ENCODE measurements at places on chromosomes 1 and 21. TPM values are rescaled to one million over a fixed set of nuclear protein-coding genes. Genes with fewer than 3 reads are reported as not detected.

The SPRR1B gene
- polyA plus RNA-seq = 503 TPM

The SPRR5 gene
- polyA plus RNA-seq = 0.35 TPM

The ANGPTL1 gene
- polyA plus RNA-seq = not detected

The RIPPLY3 gene
- 0.05 TPM for polyA plus RNA-seq

The ZFP69B gene
- 1.9 TPM for polyA plus RNA-seq

The SNRPE gene
- polyA plus RNA-seq = 108 TPM

The WDR47 gene
- 54.7 TPM for polyA plus RNA-seq

The SAMD11 gene
- polyA plus RNA-seq = 0.03 TPM

The FAM72C gene
- polyA plus RNA-seq = 1.4 TPM

The TTC13 gene
- 4.0 TPM for polyA plus RNA-seq

The ARHGEF16 gene
- 6.2 TPM for polyA plus RNA-seq

The SPRR2F gene
- not detected for polyA plus RNA-seq

The CR2 gene
- polyA plus RNA-seq = not detected

The MYOM3 gene
- polyA plus RNA-seq = 0.49 TPM

- H3K4me1 ChIP-seq = peaks cover 16% of the 10 kb centered on the region
- no peaks in the 10 kb centered on the region for H3K27me3 ChIP-seq
- no peak overlapping the region for H3K4me3 ChIP-seq
- no peak overlapping the region for H3K27ac ChIP-seq
- no peak for DNase-seq
- H3K36me3 ChIP-seq = no peaks in the 10 kb centered on the region
Observed at GRCh38 chr1:76830373-76830772, 36.9 kb upstream of the ST6GALNAC5 start.

- H3K27ac ChIP-seq = no peak overlapping the region
- no peaks in the 10 kb centered on the region for H3K36me3 ChIP-seq
- H3K27me3 ChIP-seq = no peaks in the 10 kb centered on the region
Observed at GRCh38 chr21:39377444-39378050, 28.7 kb upstream of the HMGN1 start.

DNA sequence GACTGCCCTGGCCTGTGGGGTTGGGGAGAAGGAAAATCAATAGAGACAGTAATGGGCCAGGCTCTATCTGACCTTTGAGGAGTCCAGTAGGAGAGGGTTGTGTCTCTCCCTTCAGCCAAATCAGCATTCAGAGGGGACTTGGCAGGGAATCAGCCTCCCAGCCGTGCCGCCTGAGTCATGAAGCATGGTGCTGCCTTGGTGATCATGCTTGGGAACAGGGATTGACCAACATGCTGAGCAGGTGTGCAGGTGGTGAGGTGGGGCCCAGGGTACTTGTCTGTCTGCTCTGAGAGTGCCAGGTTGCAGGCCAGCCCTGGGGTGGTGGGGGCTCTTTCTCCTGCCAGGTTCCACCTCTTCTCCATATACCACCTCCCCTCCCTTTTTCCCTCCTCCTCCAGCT lies 58.9 kb upstream of the TLR5 start:
- no peak overlapping the region for H3K27ac ChIP-seq
- DNase-seq = no peak
- peaks cover 5% of the 10 kb centered on the region for H3K4me1 ChIP-seq
- peaks cover 5% of the 10 kb centered on the region for H3K27me3 ChIP-seq
- no peaks in the 10 kb centered on the region for H3K36me3 ChIP-seq

DNA sequence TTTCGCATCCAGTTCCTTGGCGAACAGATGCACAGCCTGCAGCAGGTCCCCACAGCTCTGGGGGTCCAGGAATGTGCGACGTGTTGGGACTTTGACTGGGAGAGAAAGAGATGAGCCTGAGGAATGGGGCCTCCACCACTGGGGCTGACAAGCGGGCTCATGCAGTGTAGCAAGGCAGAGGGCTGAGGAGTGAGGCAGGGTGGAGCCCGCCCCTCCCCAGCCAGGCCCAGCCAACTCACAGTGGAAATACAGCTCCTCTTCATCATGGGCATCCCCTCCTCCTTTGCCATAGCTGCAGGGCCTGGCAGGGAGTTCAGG lies 30.7 kb downstream of the CDCA8 start:
- H3K4me1 ChIP-seq = peaks cover 12% of the 10 kb centered on the region
- no peak for DNase-seq
- H3K27ac ChIP-seq = no peak overlapping the region
- H3K36me3 ChIP-seq = no peaks in the 10 kb centered on the region

- H3K4me1 ChIP-seq = no peaks in the 10 kb centered on the region
- no peak for DNase-seq
- H3K4me3 ChIP-seq = no peak overlapping the region
- no peaks in the 10 kb centered on the region for H3K36me3 ChIP-seq
- no peak overlapping the region for H3K27ac ChIP-seq
Observed at GRCh38 chr1:63747445-63747844, 26.4 kb upstream of the ROR1 start.

- no peak overlapping the region for H3K27ac ChIP-seq
- no peaks in the 10 kb centered on the region for H3K27me3 ChIP-seq
- peak overlapping the region; percentile 53 for H3K4me3 ChIP-seq
- H3K36me3 ChIP-seq = peaks cover 3% of the 10 kb centered on the region
Observed at GRCh38 chr1:202145068-202145743, 669 bp upstream of the ARL8A start.

- H3K27ac ChIP-seq = no peak overlapping the region
- DNase-seq = no peak
- H3K36me3 ChIP-seq = no peaks in the 10 kb centered on the region
- H3K4me3 ChIP-seq = no peak overlapping the region
- H3K27me3 ChIP-seq = no peaks in the 10 kb centered on the region
- no peaks in the 10 kb centered on the region for H3K4me1 ChIP-seq
Observed at GRCh38 chr1:237009611-237010010, 5.4 kb upstream of the MT1HL1 start.

DNA sequence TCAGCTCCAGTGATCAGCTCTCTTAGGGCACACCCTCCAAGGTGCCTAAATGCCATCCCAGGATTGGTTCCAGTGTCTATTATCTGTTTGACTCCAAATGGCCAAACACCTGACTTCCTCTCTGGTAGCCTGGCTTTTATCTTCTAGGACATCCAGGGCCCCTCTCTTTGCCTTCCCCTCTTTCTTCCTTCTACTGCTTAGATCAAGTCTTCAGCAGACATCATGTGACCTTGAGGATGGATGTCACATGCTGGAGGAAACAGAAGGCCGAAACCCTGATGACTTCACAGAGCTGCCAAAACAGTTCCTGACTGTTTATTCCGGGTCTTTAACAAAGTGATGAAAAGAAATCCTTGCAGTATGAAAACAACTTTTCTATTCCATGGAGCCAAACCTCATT lies 24.4 kb upstream of the WDR26 start:
- no peaks in the 10 kb centered on the region for H3K27me3 ChIP-seq
- H3K27ac ChIP-seq = no peak overlapping the region
- DNase-seq = no peak
- H3K36me3 ChIP-seq = no peaks in the 10 kb centered on the region

DNA sequence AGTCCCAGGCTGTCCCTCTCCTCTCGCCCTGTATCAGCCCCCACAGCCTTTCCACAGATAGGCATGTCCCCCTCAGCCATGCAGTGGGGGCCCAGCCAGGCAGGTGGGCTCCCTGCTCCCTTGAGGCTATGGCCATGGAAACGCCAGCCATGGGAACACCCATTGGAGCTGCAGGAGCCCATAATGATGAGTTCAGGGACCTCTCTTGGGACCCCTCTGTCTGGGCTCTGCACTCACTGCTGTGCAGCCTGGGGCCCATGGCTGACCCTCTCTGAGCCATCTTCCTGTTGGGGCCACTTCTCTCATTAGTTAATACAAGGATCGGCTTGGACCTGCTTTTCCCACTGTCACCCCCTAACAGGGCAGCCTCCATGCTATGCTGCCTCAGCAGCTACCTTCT lies 33.2 kb downstream of the WNT3A start:
- no peaks in the 10 kb centered on the region for H3K4me1 ChIP-seq
- H3K27ac ChIP-seq = no peak overlapping the region
- no peaks in the 10 kb centered on the region for H3K36me3 ChIP-seq

- no peak overlapping the region for H3K27ac ChIP-seq
- no peaks in the 10 kb centered on the region for H3K27me3 ChIP-seq
- no peaks in the 10 kb centered on the region for H3K4me1 ChIP-seq
- peaks cover 14% of the 10 kb centered on the region for H3K36me3 ChIP-seq
- no peak overlapping the region for H3K4me3 ChIP-seq
- no peak for DNase-seq
Observed at GRCh38 chr1:186418503-186418902, 42.4 kb downstream of the PDC start.

- H3K27ac ChIP-seq = no peak overlapping the region
- no peaks in the 10 kb centered on the region for H3K36me3 ChIP-seq
- H3K4me1 ChIP-seq = peaks cover 48% of the 10 kb centered on the region
- no peak overlapping the region for H3K4me3 ChIP-seq
- no peak for DNase-seq
- peaks cover 11% of the 10 kb centered on the region for H3K27me3 ChIP-seq
Observed at GRCh38 chr1:3714284-3714741, 37.9 kb upstream of the CCDC27 start.

GRCh38 chr1:209657140-209657879 lies 5.1 kb upstream of the LAMB3 start:
- peaks cover 68% of the 10 kb centered on the region for H3K4me1 ChIP-seq
- H3K4me3 ChIP-seq = no peak overlapping the region
- peak; percentile 100 for DNase-seq
- H3K36me3 ChIP-seq = no peaks in the 10 kb centered on the region
- no peaks in the 10 kb centered on the region for H3K27me3 ChIP-seq
- peak overlapping the region; percentile 100 for H3K27ac ChIP-seq

DNA sequence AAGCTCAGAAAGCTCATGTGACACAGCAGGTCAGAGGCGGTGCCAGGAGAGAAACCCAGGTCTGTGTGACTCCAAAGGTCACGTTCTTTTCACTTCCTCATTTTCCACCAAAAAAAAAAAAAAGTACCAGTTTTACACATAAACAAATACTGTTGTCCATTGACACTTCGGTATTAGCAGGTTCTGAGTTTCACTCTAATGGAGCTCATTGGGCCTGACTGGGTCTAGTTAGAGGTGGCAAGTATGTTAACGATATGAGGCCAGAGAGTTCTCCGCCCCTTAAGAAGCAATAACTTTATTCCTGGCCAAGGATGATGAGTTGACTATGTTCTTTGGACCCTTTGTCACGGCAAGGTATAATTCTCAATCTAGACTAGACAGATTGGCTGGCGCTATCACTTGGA lies 30.0 kb upstream of the SDE2 start:
- H3K4me1 ChIP-seq = no peaks in the 10 kb centered on the region
- no peak overlapping the region for H3K4me3 ChIP-seq

GRCh38 chr1:104309673-104310072 lies 560.0 kb downstream of the AMY1C start:
- no peaks in the 10 kb centered on the region for H3K4me1 ChIP-seq
- no peaks in the 10 kb centered on the region for H3K36me3 ChIP-seq
- H3K27ac ChIP-seq = no peak overlapping the region
- H3K4me3 ChIP-seq = no peak overlapping the region
- H3K27me3 ChIP-seq = no peaks in the 10 kb centered on the region

GRCh38 chr1:40583980-40584379 lies 52.5 kb downstream of the ZNF684 start:
- H3K4me1 ChIP-seq = no peaks in the 10 kb centered on the region
- no peak overlapping the region for H3K4me3 ChIP-seq
- H3K36me3 ChIP-seq = no peaks in the 10 kb centered on the region

- peak overlapping the region; percentile 93 for H3K4me3 ChIP-seq
- H3K27ac ChIP-seq = peak overlapping the region; percentile 84
- no peaks in the 10 kb centered on the region for H3K27me3 ChIP-seq
- DNase-seq = no peak
- H3K4me1 ChIP-seq = peaks cover 38% of the 10 kb centered on the region
Observed at GRCh38 chr1:67831850-67832513, 1.3 kb downstream of the GNG12 start.

GRCh38 chr1:88210103-88210787 lies 473.8 kb upstream of the PKN2 start:
- no peaks in the 10 kb centered on the region for H3K4me1 ChIP-seq
- no peak for DNase-seq
- no peaks in the 10 kb centered on the region for H3K36me3 ChIP-seq
- H3K4me3 ChIP-seq = no peak overlapping the region

GRCh38 chr1:33578557-33579448 lies 106.4 kb downstream of the ZSCAN20 start:
- H3K27ac ChIP-seq = no peak overlapping the region
- H3K4me3 ChIP-seq = no peak overlapping the region
- DNase-seq = no peak
- H3K36me3 ChIP-seq = no peaks in the 10 kb centered on the region
- H3K4me1 ChIP-seq = no peaks in the 10 kb centered on the region
- H3K27me3 ChIP-seq = peaks cover 3% of the 10 kb centered on the region

DNA sequence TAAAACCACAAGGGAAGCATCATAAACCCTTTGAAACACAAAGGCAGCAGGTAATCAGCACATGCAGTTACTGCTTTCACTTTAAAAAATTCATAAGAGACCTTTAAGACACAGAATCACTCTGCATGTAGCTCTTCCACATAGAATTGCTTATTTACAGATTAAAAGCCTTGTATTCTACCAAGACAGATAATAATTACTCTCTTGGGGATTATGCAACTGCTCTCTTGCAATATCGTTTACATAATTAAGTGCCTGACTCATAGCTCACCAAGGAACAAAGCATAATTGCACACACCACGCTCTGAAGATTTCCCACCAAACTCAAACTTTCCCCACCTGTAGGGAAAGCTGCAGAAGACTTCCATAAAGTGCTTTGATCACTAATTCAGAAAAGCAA lies 87.9 kb downstream of the VAV3 start:
- DNase-seq = no peak
- H3K27me3 ChIP-seq = no peaks in the 10 kb centered on the region
- H3K27ac ChIP-seq = no peak overlapping the region
- H3K4me3 ChIP-seq = no peak overlapping the region

- H3K4me1 ChIP-seq = no peaks in the 10 kb centered on the region
- no peak overlapping the region for H3K4me3 ChIP-seq
- peaks cover 4% of the 10 kb centered on the region for H3K36me3 ChIP-seq
- no peak overlapping the region for H3K27ac ChIP-seq
- no peaks in the 10 kb centered on the region for H3K27me3 ChIP-seq
Observed at GRCh38 chr1:86352086-86352485, 44.0 kb downstream of the ODF2L start.

DNA sequence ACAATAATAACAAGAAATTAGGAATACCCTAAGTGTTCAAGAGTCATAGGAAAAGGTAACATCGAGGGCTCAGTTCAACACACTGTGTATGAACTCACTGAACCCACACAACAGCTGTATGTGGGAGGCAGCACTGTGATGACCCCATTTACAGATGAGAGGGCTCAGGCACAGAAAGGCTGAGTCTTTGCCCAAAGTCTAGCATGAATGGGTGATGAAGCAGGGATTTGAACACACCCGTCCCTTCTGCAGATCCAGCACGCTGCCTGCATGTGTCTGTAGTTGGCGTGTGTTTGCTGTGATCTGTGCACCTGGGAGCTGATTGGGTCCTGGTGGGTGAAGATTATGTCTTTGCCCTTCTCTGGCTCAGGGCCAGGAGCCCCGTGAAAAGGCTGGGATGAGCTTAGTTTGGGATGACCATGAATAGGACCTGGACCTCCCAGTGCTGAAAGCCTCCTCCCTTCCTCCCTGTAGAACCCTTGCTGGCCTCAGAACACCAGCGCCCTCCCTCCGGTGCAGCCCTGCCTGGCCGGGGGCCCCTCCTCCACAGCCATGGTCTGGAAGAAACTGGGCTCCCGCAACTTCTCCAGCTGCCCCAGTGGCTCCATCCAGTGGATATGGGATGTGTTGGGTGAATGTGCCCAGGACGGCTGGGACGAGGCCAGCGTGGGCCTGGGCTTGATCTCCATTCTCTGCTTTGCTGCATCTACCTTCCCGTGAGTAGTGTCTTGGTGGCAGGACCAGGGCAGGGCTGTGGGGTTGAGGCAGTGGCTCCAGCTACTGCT lies 5.2 kb downstream of the SLC66A1 start:
- H3K4me1 ChIP-seq = peaks cover 39% of the 10 kb centered on the region
- no peak for DNase-seq
- peaks cover 5% of the 10 kb centered on the region for H3K36me3 ChIP-seq
- no peak overlapping the region for H3K27ac ChIP-seq

Data from keratinocyte (primary cell).